ENCODE measurements at places on chromosomes 2 and 18. TPM values are rescaled to one million over a fixed set of nuclear protein-coding genes. Genes with fewer than 3 reads are reported as not detected.

DNA sequence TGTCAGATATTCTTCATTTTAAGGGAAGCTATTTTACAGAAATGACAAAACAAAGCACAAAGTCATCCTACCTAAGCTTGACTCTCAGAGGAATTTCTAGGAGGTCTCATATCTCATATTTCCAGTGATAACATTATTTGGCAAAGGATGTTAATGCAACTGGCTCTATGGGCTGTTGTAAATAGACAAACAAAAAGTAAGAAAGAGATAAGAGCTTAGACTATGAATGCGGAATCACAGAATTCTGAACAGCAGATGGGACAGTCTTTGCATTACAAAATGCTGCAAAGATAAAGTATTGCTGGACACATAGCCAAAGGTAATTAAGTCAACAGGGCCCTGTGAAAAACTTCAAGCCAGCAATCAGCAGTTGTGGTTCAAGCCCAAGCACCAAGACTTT is 23.9 kb downstream of the PIAS2 start:
- no peak for DNase-seq
- no peaks in the 10 kb centered on the region for H3K27me3 ChIP-seq
- H3K4me3 ChIP-seq, result no peak overlapping the region
- peaks cover 38% of the 10 kb centered on the region for H3K4me1 ChIP-seq

RGPD8 gene
- 25.2 TPM for total RNA-seq

ALKAL2 gene
- total RNA-seq, result 0.60 TPM

- no peak for DNase-seq
- peaks cover 8% of the 10 kb centered on the region for H3K4me1 ChIP-seq
- no peak overlapping the region for H3K27ac ChIP-seq
- no peaks in the 10 kb centered on the region for H3K27me3 ChIP-seq
- H3K36me3 ChIP-seq, result no peaks in the 10 kb centered on the region
These were observed 296.0 kb downstream of the NDUFA10 start for GRCh38 chr2:239729151-239729550.

DNA sequence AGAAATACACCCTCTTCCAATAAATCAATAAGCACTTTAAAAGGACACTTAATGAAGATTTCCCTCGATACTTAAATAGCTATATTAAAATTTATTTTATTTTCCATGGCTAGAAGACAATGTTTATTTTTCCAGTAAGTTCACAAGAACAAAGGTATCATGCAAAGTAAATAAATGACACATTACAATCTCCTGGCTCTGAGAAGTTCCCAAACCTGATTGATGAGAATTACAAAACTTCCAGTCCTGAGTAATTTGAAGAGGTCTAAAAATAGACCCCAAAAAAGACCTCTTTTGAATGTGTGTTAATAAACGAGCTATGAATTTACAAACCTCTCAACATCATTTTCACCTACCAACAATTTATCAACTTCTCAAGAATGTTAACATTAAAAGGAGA is 1.5 kb upstream of the PEX13 start:
- no peaks in the 10 kb centered on the region for H3K27me3 ChIP-seq
- peaks cover 68% of the 10 kb centered on the region for H3K4me1 ChIP-seq
- H3K36me3 ChIP-seq, result peaks cover 2% of the 10 kb centered on the region
- H3K27ac ChIP-seq, result peak overlapping the region; percentile 98
- H3K4me3 ChIP-seq, result peak overlapping the region; percentile 98
- DNase-seq, result no peak

GRCh38 chr2:240962300-240963064 is 35.9 kb upstream of the SNED1 start:
- H3K27me3 ChIP-seq, result no peaks in the 10 kb centered on the region
- H3K36me3 ChIP-seq, result no peaks in the 10 kb centered on the region
- no peaks in the 10 kb centered on the region for H3K4me1 ChIP-seq
- no peak for DNase-seq
- no peak overlapping the region for H3K27ac ChIP-seq
- H3K4me3 ChIP-seq, result no peak overlapping the region

All from activated T-cell treated with anti-CD3 and anti-CD28 coated beads, Interleukin-2, amount 50 U/mL, for 72 hours (primary cell).